ENCODE measurements at places on chromosomes 3 and 15.

- DNase-seq, result no peak
These were observed 24.0 kb upstream of the MEIS2 start for GRCh38 chr15:37124331-37124730.

DNA sequence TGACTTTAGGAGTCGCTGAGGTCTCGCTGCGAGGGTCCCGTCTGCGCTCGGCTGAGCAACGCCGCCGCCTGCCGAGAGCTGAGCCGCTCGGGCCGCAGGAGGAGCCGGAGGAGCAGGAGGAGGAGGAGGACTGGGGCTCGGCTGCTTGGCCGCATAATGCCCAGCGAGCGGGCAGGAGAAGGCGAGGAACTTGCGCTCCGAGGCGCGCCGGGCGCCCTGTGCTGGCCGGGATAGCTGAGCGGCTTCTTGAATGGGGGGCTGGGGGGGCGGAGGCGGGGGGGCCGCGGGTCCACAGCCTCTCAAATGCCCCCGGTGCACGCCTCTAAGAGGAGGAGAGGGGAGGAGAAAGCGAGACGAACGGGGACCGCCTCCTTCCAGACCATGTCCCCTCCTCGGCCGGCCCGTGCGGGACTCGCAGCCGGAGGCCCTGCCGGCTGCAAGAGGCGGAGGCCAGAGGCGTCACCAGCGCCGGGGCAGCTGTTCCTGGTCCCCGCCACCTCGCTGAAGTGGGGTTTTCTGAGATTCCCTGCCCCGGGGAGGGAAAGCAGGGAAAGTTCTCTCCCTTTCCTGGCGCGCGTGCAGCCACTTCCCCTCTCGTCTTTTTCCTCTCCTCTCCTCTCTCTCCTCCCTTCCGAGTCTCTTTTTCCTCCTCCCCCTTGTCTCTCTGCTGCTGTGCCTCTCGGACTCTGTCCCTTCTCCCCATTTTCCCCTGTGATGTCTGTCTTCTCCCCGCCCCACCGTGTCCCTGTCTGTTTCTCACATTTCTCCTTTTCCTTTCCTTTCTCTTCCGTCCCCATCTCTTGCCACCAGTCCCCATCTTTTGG, at the start of gene ADAMTS9:
Gene ADAMTS9 (minus strand): TSS at position 220 of the 824 bp plus-strand sequence. CDS start 343 bp downstream, outside the sequence.
- DNase-seq, result peak; percentile 91

- DNase-seq, result no peak
These were observed 889.7 kb downstream of the IGSF11 start for GRCh38 chr3:118144919-118145318.

GRCh38 chr3:80688814-80689213, 921.0 kb upstream of the ROBO1 start:
- peak; percentile 19 for DNase-seq

GRCh38 chr15:62771234-62771633, 271.3 kb upstream of the TPM1 start:
- no peak for DNase-seq

DNA sequence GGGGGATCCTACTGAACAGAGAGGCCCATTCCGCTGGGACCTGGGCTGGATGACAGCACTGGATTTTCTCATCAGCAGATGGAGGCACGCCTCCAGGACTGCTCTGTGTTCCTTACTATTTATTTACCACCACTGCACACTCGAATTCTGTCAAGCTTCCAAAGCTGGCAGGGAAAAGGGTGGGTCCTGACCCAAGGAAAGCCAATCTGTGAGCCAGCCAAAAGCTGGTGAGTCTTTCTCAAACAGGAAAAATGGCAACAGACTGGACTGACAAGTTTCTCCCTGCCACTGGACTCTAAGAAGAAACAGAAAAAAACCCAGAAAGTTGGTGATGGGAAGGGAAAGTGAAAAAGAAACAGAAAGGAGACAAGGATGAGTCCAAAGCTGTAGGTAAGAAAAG, 37.8 kb downstream of the CD47 start:
- DNase-seq, result no peak

DNA sequence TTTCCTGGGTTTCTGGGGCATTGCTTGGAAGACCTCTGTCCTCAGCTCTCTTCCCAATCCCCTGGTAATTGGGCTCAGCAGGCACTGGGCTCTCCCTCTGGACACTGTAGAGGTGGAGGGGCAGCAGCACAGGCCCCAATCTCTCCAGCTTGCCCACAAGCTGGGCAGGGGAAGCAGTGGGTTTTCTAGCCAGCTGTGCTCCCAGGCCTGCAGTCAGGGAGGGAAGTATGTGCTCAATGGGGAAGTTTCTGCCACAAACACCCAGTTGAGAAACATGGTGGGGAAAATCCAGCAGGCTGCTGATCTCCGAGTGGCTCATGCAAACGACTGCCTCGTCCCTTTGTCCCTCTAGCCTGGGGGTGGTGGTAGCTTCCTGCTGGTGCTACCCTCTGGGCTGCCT, 12.8 kb upstream of the RFT1 start:
- DNase-seq, result no peak

GRCh38 chr3:58167431-58168351, 43.1 kb downstream of the DNASE1L3 start:
- DNase-seq, result peak; percentile 72

- DNase-seq, result no peak
These were observed 18.6 kb downstream of the SUCLG2 start for GRCh38 chr3:67635806-67636205.

- DNase-seq, result no peak
These were observed 122.8 kb upstream of the CGNL1 start for GRCh38 chr15:57253500-57253899.

DNA sequence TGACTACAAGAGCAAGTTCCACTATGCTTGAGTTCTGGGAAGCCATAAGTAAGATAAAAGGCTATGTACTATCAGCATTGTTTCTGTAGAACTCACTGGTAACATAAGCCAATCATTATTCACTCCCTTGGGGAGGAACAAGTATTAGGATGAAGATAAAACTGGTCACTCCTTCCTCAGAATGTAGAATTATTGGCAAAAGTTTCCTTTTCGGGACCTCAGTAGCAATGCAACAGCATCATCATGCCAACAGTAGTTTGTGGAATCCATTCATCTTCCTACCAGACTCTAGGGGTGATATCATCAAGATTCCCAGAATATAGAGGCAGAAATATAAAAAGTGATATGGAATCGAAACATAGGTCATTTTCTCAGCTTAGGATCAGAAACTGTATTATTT, 209.5 kb downstream of the PLOD2 start:
- no peak for DNase-seq

GRCh38 chr3:124772081-124772831, 42.0 kb downstream of the UMPS start:
- DNase-seq, result peak; percentile 79

- DNase-seq, result no peak
These were observed 24.1 kb upstream of the AKAP13 start for GRCh38 chr15:85356276-85356675.

- DNase-seq, result no peak
These were observed 54.2 kb downstream of the DTWD1 start for GRCh38 chr15:49675041-49675440.

DNA sequence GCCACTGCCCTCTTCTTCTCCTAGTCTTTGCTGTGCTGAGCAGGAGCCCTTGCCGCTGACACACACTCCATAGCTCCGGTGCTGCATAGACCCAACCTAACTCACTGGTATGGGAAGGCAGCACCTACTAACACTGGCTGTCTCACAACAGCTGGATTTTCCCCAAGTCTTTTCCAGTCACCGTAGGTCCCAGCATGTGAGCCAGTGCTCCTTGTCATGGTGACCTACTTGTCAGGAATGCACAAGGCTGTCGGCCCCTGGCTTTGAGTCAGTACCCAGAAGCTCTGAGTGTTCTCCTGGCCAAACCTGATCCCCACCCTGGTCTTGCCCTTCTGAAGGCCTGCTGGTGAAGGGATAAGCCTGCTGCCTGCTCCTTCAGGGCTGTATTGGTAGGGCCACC, 25.7 kb downstream of the AMOTL2 start:
- DNase-seq, result no peak

- DNase-seq, result no peak
These were observed 38.5 kb downstream of the IDH2 start for GRCh38 chr15:90063770-90064247.

- DNase-seq, result no peak
These were observed 145.8 kb downstream of the CBLB start for GRCh38 chr3:105722943-105723556.

DNA sequence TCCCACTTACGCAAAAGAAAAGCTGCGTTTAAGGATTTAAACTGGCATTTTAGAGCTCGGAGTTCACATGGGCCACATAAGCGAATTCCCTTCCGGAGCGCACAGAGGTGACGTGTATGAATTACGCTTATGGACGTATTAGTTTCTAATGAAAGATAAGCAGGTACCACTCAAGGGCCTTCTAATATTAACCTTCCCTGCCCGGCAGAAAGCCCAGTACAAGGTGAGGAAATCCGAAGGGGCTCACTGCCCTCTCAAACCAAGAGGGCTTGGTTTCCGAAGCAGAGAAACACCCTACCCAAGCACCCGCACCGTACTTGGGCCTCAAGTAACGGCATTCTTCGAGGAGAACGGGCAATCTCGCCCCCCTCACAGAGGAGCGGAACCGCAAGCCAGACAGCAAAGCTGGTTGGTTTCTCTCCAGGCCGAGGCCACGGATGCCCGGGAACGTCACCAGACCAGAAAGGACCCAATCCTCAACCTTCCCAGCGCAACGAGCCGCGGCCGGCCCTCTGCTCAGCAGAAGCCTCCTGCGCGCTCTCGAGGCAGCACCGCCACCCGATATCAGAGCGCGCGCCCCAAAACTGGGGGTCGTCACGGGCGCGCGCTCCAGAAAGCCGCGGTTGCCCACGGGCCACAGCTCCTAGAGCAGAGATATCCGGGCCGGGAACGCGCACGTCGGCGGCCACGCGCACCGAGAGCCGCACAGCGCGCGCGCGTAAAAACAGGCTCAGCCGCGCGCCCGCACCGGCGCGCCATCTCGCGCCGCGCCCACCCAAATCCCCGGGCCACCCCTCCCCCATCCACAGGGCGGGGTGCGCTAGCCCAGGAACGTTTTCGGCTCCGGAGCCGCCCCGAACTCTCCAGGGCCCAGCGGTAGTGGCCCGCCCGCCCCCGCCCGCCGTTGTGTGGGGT, 676 bp downstream of the QRICH1 start:
- peak; percentile 92 for DNase-seq

DNA sequence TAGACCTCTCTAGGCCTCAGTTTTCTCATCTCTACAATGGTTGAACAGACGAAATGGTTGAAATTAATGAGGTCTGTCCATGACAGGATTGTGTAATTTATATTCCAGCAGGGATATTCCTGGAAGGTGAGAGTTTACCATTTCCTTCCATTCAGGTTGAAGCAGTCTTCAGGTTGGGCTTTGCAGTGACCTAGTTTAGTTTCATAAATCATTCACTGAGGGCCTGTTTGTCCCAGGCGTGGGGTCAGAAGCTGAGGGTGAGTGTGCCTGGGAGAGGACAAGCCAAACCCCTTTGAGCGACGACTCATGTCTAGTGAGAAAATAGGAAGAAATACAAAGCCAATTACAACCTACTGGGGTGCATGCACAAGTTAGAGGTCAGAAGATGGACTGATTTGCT, 57.2 kb upstream of the CACNA2D3 start:
- DNase-seq, result no peak

- DNase-seq, result no peak
These were observed 502.2 kb upstream of the LMCD1 start for GRCh38 chr3:7999384-7999783.

DNA sequence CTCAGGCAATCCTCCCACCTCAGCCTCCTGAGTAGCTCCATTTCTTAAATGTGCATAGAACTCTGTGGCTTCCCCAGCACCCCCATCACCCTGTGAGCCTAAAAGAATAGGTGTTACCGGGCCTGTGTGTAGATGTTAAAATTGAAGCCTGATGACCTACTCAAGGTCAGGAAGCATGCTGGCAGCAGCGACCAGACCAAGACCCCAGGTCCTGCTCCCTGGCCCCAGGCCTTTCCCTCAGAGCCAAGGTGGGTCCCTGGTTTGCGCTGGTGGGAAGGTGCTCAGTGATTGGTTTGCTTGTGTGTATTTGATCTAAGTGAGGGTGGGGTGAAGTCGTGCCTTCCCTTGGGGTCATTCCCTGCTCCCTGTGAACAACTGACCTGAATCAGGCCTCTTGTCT, 18.4 kb upstream of the CRABP1 start:
- DNase-seq, result no peak

DNA sequence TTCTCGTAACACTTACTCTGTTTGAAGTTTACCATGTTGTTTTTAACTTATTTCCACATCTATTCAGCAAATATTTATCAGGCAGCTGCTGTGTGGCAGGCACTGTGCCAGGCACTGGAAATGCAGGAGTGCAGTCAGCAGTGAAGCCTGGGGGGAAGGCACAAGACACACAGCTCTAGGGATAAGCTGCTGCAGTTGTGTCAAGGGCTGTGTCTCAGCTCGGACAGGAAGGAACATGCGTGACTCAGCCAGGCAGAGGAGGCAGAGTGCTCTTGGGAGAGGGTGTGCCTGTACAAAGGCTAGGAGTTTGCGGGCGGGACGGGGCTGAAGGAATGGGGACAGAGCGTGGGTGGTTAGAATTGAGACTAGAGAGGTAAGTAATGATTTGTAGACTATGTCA, 24.7 kb downstream of the LYSMD4 start:
- peak; percentile 92 for DNase-seq

DNA sequence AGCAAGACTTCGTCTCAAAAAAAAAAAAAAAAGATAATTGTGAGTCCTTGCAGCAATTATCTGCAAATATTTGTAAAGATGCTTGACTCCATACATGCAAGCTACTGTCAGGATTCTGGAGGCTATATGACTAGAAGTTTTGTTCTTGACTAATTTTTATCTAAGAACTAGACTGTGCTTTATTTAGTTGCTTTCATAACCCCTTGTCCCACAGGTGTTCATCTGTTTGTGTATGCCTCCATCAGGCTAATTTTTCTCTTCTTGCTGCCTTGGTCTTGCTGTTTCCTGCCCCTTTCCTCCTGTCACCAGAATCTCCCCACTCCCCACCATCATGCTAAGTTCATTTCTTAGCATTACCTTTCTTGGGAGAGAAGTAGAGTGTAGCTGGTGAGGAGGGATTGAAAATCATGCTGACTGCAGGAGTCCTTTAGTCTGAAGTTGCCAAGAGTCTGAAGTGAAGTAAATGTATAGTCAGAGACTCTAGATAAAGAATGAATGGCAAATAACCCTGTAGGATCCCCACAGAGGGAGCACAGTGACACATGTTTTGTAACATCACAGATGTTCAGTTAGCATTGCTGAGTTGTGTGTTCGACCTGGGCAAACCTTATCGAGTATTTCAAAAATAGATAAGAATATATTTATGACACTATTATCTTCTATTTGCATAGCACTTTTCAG, 12.5 kb downstream of the ST3GAL6 start:
- no peak for DNase-seq

DNA sequence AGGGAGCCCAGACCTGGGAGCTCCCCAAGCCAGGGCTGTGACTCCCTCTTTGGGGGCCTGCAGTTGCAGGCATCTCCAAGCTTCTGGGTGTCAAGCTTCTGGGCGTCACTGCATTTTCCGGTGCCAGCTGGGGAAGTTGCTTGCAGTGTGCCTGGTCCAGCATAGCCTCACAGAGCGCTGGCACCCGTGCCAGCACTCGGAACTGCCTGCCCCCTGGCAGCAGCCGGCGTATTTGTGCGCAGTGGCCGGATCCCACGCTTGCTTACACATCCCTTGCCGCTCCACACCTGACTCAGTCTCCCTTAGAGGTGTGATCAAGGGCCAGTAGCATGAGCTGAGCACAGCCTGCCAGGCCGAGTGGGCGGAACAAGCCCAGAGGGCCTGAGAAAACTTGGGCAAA, 37.0 kb downstream of the COMMD2 start:
- no peak for DNase-seq

- no peak for DNase-seq
These were observed 34.5 kb upstream of the C3orf70 start for GRCh38 chr3:185187391-185187790.

All from cardiac muscle cell (in vitro differentiated cells and primary cell).